ENCODE measurements at places on chromosomes 7 and 10.

- no peak for DNase-seq
These were observed 143.4 kb downstream of the TNS3 start for GRCh38 chr7:47438411-47439029.

DNA sequence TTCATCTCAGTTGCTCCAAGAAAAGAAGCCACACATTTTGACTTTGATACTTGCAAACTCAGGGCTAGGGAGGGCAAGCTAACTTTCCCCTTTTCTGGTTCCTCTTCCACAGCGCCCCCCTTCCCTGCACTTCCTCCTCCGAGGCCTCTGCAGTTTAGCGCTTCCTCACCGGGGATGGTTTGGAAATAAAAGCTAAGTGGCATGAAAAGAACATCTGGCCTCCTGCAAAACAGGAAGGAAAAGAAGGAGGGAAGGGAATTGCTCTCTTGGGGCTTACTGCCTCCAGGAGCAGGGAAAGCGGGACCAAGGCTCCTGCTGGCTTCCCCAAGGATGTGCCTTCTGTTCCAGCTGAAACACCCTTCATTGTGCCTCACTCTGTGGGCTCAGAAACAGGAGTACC, 42.3 kb downstream of the PRKCQ start:
- DNase-seq: no peak

GRCh38 chr10:29238523-29239135, 50.2 kb upstream of the LYZL1 start:
- DNase-seq: no peak

GRCh38 chr10:117757086-117757720, 214.7 kb downstream of the EMX2 start:
- DNase-seq: no peak

DNA sequence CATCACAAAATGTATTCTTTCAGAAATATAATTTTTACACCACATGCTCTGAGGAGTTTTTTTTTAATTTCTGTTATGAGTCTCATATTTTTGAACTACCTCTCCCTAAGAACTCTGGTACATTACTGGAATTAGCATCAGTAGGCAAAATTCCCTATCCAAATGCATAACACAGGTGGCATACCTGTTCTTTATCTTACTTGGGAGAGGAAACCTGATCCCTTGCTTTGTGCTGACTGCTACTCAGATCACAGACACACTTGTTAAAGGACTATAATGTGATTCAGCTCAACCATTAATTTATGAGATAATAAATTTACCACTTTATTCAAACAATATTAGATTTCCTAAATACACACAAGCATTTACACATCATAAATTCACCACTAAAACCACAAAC, 617.2 kb downstream of the GRM8 start:
- DNase-seq: no peak

DNA sequence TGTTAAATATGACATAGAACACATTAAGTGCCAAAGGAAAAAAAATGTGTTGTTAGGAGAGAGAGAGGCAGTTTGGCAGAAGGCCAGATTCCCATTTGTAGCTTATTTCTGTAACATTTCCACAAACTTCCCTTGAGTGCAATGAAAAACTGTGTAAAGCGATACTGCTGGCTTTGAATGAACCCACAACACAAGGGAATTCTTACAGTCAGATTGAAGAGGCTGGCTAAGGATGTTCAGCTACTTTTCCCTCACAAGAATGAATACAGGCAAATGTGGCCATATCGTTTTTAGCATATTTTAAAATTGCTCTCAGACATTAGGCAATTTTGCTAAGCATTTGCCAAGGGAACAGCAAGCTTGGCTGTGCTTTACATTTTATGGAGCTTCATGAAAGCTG, 614.1 kb upstream of the FZD8 start:
- DNase-seq: no peak

- no peak for DNase-seq
These were observed 96.5 kb upstream of the CREB5 start for GRCh38 chr7:28315565-28316410.

GRCh38 chr7:22202141-22202540, 154.8 kb downstream of the RAPGEF5 start:
- no peak for DNase-seq

DNA sequence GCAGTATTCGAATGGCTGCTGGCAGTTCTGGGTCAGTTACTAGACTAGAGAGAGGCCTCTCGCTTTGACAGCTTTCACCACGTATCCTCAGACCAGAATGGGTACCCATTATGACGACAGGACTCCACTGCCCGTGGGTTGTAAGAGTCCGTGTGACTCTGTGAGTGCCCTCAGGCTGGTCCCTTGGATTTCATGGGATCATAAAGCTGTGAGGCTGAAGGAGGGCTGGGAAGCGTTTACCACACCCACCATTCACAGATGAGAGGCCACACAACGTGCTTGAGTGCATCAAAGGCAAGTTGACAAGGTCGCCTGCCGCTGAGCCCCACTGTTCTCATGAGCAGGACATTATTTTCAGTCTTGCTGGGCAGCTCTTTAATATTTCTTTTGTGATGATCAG, 87.2 kb downstream of the EZH2 start:
- DNase-seq: no peak

Data from GM20000 (cell line).